ENCODE measurements at places on chromosomes 16 and 17.

GRCh38 chr16:21301168-21301894, 23.2 kb upstream of the CRYM start:
- DNase-seq: peak; percentile 80

- no peak for DNase-seq
Measured at GRCh38 chr17:39525801-39526506, 64.7 kb downstream of the CDK12 start.

GRCh38 chr16:2468725-2469398, 2.2 kb upstream of the NTN3 start:
- peak; percentile 65 for DNase-seq

- DNase-seq: peak; percentile 61
Measured at GRCh38 chr17:82767041-82767754, 15.3 kb downstream of the TBCD start.

GRCh38 chr17:78785663-78786057, 3.6 kb upstream of the CYTH1 start:
- no peak for DNase-seq

DNA sequence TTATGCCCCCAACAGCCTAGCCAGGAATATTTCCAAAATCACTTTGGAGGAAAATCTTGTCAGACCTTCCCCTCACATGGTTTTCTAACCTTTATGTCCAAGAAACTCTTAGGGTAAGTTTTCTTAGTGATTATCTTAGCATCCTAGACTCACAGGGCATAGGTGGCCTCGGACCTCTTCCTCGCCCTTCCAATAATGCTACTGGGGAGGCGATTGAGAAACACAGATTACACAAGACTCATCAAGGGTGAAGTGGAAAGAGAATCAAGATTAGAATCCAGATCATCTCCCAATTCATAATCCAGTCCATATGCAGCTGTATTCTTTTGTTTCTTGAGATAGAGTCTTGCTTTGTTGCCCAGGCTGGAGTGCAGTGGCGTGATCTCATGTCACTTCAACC, 358.4 kb upstream of the CDH5 start:
- no peak for DNase-seq

- DNase-seq: no peak
Measured at GRCh38 chr17:63413128-63413527, 33.0 kb downstream of the CYB561 start.

GRCh38 chr17:67993998-67994361, 2.3 kb downstream of the C17orf58 start:
- no peak for DNase-seq

DNA sequence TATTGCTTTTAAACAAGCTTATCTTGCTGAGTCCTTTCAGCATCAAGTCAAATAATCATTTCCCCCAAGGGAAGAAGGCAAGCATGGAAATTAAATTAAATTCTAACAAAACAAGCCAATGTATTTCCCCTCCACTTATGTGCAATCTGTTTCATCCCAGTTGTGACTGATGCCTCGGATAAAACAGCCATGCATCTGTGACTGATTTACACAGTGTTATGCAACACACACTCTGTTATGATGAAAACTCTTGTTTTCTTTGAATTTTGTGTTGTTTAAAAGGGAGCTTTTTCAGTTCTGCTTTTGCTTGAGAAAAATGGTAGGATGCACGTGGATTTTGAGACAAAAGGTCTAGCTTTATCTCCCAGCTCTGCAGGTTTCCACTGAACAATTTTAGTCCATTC, 32.6 kb downstream of the TMEM100 start:
- DNase-seq: no peak

DNA sequence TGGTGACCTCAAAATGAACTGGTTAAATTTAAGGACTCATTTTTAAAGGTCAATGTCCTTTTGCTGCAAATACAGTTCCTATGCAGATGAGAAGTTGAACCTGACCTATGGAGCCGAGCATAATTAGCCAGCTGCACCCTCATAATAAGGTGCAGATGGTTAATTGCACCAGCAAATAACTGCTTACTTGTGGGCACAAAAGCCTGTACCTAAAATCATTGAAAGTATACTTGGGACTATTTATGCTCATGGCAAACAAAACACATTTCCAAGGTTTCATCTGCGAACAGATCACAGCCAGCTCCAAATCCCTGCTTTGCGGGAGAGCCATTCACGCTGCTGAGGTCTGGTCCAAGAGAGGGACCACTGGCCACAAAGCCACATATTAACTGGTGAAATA, 13.0 kb downstream of the HYDIN start:
- no peak for DNase-seq

DNA sequence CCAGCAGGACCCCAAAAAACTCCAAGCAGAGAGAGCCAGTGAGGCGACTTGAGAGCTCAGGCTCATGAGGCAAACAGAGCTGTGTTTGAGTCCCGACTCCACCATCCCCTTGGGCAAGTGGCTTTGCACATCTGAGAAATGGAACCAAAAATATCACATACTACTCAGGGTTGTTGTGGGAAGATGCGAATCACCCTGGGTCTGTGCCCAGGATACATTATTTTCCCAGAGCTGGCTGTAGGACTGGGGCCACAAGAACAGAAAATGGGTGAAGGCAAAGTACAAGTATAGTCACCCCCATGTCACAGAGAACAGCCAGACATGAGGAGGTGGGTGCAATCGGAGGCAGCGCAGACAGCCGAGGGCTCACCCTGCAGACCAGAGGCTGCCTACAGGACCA, 127.3 kb downstream of the GAS7 start:
- DNase-seq: no peak

GRCh38 chr16:31131841-31132271, 3.7 kb downstream of the PRSS8 start:
- DNase-seq: no peak

DNA sequence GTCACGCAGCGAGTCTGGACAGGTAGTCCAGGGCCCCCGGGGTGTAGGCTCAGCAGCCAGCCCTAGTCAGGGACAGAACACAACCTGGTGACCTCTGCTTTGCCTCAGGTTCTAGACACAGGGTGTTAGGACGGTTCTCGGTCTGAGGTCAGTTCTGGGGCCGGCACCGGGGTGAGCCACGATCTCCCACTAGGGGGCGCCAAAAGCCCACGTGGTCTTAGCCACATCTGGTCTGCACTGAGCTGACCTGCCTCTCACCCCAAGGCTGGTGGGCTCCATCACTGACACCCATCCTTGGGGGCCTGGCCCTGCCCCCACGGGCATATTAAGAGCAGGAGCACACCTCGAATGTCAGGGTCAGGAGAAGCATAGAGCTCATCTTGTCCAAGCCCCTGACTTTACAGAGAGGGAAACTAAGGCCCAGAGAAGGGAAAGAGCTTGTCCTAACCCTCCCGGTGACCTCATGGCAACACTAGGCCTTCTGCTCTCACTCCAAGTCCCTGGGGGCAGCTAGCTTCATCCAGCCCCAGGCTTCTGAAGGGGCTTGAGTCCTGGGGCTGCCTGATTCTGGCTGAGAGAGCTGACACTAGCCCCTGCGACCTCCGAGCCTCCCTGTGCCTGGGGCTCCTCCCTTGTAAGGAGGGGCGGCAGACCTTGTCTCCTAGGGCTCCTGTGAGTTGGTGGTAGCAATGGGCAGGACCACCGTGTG, 9.0 kb downstream of the SLC5A10 start:
- DNase-seq: peak; percentile 83

DNA sequence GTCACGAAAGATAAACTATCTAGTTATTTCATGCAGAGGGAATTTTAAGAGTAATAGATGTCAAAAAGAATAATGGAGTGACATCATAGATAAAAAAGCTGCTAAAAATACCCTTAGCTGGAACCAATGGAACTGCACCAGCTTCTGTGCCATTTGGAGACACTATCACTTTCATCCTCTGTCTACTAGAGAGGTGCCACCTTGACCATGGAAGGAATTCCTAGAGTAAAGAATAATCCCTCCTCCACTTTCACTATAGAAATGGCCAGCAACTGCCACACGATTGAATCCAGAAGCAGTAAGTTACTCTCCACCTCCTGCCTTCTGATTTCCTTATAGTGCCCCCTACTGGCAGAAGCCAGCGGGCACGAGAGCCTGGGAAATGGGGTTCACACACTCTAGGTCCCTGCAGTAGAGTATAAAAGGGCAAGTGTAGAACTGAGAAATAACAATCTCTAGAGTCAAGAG, 2.8 kb upstream of the ALDH3A2 start:
- DNase-seq: peak; percentile 70

- DNase-seq: peak; percentile 66
Measured at GRCh38 chr17:13024526-13025257, 6.9 kb upstream of the ELAC2 start.

GRCh38 chr16:29024278-29024677, 39.4 kb downstream of the LAT start:
- DNase-seq: no peak

- peak; percentile 68 for DNase-seq
Measured at GRCh38 chr17:41962768-41963434, 3.7 kb upstream of the CNP start.

DNA sequence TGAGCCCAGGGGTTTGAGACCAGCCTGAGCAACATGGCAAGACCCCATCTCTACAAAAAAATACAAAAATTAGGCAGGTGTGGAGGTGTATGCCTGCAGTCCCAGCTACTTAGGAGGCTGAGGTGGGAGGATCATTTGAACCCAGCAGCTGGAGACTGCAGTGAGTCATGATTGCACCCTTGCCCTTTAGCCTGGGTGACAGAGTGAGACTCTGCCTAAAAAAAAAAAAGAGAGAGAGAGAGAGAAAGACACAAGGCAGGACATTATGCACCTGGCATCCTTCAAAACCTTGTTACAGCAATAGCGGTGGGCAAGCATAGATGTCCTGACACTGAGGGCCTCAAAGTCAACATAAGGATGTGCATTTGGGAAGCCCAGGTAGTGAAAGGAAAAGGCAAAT, 19.9 kb upstream of the SIAH1 start:
- DNase-seq: no peak

- DNase-seq: no peak
Measured at GRCh38 chr16:52494145-52494544, 52.8 kb downstream of the TOX3 start.

- DNase-seq: peak; percentile 74
Measured at GRCh38 chr16:52398491-52398960, 148.4 kb downstream of the TOX3 start.

DNA sequence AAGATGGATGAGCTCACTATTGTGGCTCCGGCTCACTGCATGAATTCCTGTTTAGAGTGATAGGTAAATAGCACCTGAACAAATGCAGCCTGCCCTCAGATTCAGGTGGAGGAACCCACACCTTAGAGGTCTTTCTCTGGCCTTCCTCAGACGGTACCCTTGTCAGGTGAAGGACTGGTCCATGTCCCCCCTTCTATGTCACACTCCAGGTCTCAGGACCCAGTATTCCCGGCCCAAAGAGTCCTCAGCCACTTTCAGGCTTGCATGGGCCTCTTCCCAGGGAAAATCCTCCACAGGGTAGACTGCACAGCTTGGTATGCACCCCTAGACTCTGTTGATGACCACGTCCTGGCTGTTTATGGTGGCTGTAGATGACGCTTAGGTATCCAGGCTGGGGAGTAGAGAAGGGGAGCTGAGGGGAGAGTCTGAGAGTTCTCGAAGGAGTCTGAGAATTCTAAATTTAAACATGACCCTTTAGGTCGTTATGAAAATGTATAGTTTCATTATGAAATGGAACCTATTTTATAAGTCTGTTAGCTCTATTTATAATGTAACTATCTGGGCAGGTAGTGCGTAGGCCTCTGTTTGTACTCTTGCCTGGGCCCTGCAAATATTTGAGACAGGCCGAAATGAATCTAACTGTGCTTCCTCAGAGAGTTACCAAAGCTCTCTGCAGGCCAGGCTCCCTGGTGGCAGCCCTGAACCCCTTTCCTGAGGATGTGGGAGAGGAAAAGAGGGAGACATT, 32.5 kb upstream of the CCR7 start:
- no peak for DNase-seq

- no peak for DNase-seq
Measured at GRCh38 chr16:87303431-87303930, 13.7 kb downstream of the C16orf95 start.

DNA sequence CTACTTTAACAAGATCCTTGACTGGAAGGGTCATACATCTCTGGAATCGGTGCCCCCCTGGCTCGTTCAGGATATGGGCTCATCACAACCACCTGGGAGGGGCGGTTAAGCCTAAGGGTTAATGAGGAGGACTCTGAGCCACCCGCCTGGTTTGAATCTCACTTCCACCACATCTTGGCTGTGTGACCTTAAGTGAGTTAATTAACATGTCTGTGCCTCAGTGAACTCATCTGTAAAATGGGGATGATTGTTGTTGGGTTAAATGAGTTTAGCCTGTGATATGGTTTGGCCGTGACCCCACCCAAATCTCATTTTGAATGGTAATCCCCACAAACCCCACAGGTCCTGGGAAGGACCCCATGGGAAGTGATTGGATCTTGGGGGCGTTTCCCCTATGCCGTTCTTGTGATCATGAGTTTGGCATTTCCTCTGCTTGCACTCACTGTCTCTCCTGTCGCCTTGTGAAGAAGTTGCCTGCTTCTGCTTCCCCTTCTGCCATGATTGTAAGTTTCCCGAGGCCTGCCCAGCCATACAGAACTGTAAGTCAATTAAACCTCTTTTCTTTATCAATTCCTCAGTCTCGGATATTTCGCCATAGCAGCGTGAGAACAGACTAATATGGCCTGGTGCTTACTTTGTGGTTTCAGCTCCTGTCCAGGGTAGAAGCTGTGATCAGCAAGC, 214.0 kb upstream of the CIBAR2 start:
- DNase-seq: no peak

GRCh38 chr16:2883458-2883908, 468 bp downstream of the FLYWCH2 start:
- DNase-seq: no peak

GRCh38 chr16:12801511-12802042, 2.1 kb downstream of the CPPED1 start:
- no peak for DNase-seq

DNA sequence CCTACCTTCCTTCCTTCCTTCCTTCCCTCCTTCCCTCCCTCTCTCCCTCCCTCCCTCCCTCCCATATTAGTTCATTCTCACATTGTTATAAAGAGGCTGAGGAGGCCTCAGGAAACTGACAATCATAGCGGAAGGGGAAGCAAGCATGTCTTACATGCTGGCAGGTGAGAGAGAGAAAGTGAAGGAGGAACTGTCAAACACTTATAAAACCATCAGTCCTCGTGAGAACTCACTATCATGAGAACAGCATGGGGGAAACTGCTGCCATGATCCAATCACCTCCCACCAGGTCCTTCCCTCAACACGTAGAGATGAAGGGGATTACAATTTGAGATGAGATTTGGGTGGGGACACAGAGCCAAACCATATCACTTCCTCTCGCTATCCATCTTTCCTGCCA, 281.6 kb upstream of the FOXF1 start:
- peak; percentile 3 for DNase-seq

DNA sequence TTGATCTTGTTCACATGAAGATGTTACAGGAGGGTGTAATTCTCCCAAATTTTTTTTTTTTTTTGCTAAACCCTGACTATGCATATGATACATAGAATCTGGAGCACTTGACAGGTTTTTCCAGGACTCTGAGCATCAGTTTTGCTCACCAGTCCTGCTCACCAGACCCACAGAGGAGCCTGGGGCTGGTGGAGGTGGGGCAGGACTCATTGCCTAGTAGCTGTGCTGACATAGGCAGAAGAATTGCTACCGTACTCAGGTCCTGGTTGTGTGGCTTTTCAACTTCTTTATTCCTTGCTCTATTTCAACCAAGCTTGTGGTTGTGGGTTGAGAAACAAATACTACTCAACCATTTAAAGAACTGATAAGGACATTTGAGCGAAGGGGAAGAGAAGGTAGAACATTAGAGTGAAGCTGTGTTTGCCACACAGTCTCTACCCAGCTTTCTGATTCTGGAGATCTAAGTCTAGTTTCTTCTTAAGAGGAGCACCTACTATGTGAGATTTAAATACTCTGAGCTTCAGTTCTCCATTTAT, 212.4 kb downstream of the UTP18 start:
- no peak for DNase-seq
